ENCODE measurements at places on chromosomes 2 and 18.

DNA sequence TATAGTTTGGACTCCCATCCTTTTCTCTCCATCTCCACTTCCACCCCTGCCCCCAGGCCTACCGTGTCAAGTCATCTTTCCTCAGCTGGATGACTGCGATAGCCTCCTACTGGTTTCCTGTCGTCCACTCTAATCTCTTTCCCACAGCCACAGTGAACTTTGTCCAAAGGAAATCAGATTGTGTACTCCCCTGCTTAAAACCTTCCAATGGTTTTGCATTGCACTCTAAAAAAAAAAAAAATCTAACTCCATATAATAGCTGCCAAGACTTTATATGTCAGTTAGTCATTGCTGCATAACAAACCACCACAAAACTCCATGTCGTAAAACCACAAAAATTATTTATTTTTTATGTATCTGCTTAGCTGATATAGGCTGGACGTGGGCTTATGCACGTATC lies 160.2 kb upstream of the CCDC68 start:
- no peak for DNase-seq

DNA sequence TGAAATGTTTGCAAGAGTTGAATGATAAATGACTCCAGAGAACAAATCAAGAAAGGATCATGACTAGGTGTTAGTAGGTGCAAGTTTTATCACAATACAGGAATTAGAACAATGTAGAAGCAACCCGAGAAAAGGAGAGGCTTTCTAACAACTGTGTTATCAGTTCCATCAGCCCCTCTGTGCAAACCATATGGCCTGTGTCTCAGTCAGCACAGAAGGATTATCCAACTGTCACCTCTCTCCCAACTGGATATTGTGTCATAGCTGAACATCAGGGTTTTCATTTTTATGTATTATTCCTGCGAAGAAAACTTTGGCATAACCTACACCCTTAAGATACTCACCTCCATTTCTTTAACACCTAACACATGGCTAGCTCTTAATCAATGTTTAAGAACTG lies 321.6 kb upstream of the RND3 start:
- DNase-seq: no peak

DNA sequence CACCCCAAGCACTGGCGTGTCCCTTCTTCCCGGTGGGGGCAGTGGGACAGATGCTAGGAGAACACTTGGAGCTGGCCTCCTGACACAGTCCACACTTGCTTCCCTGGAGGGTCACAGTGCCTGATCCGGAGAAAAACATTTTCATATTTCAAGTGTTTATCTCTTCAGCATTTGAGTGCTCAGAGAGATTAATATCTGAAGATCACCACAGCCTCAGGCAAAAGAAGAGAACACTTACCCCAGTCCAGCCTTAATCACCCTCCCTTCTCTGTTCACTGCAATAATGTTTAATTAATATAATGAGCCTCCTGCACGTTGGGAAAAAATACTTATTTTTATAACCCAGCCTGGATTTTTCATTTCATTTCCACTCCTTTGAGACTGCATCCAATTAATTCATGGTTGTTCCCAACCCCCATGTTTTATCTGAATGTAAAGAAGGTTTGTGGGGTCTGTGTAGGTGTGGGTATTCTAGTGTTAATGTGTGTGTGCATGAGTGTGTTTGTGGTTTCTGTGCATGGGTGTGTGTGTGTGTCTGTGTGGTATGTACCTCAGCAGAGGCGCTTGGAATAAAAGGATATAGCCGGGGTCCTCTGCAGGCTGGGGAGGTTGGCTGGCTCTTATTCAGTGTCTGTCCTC lies 72.1 kb downstream of the NRP2 start:
- DNase-seq: no peak

- no peak for DNase-seq
Observed at GRCh38 chr2:222302178-222303018, 3.6 kb upstream of the PAX3 start.

DNA sequence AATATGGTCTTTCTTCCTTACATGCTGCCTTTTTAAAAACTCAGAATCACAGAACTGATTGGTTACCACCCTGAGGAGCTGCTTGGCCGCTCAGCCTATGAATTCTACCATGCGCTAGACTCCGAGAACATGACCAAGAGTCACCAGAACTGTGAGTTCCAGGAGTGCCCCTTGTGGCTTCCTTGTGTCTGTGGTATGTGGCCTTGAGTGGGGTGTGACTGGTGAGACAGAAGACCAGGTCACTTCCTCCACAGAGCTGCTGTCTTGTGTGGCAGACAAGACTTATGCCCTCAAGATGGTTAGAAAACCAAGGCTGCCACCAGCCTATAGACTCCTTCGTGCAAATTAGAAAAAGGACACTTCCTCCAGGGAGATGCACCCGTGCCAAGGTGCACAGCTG lies 72.6 kb downstream of the EPAS1 start:
- no peak for DNase-seq

DNA sequence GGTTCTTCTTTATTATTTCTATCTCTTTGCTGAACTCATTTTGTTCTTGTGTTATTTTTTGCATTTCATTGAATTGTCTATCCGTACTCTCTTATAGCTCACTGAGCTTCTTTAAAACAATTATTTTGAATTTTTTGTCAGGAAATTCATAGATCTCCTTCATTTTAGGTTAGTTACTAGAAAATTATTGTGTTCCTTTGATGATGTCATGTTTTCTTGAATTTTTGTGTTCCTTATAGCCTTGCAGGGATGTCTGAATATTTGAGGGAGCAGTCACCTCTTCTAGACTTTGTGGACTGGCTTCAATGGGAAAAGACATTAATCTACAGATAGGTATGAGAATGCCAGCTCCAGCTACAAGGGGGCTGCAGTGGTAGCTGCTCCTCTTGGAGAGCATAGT lies 20.7 kb upstream of the OSBPL6 start:
- no peak for DNase-seq

GRCh38 chr2:144102386-144102785 lies 417.5 kb downstream of the ZEB2 start:
- DNase-seq: no peak

GRCh38 chr2:150027164-150027563 lies 439.6 kb upstream of the MMADHC start:
- no peak for DNase-seq

DNA sequence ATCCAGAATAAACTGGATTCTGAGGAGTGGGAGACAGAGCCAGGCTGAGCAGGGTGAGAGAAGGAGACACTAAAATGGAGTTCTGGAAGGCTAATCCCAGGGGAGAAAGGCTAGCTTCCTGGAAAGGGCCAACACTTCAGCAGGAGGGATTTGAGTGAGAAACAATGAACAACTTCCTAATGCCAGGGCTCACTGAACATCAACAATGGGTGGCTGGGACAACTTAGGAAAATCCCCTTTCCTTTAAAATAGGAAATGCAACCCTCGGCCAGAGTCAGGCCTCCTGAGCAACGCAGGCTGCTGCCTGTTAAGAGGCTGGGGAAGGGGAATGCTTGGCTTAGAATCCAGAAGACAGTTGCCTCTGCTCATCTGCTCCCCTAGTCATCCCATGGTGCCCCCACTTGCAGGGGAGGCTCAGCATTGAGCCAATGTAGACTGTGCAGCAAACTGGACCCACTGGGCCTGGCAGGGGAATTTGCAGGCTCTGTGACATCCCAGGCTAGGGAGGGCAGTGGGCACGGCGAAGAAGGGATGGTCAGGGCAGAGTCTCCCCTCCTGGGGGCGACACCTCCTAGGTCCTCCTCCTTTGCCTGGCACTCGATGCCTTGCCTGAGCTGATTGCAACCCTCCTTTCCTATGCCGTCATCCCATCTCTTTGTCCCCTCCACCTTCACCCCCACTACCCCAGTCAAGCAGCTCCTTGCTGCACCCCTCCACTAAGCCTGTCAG lies 182.5 kb downstream of the TNS1 start:
- no peak for DNase-seq

GRCh38 chr2:95374921-95375471 lies 27.5 kb upstream of the FAHD2A start:
- no peak for DNase-seq

GRCh38 chr2:109331896-109332848 lies 203.2 kb downstream of the SH3RF3 start:
- DNase-seq: no peak

GRCh38 chr2:108889907-108890306 lies 99.1 kb downstream of the EDAR start:
- no peak for DNase-seq

DNA sequence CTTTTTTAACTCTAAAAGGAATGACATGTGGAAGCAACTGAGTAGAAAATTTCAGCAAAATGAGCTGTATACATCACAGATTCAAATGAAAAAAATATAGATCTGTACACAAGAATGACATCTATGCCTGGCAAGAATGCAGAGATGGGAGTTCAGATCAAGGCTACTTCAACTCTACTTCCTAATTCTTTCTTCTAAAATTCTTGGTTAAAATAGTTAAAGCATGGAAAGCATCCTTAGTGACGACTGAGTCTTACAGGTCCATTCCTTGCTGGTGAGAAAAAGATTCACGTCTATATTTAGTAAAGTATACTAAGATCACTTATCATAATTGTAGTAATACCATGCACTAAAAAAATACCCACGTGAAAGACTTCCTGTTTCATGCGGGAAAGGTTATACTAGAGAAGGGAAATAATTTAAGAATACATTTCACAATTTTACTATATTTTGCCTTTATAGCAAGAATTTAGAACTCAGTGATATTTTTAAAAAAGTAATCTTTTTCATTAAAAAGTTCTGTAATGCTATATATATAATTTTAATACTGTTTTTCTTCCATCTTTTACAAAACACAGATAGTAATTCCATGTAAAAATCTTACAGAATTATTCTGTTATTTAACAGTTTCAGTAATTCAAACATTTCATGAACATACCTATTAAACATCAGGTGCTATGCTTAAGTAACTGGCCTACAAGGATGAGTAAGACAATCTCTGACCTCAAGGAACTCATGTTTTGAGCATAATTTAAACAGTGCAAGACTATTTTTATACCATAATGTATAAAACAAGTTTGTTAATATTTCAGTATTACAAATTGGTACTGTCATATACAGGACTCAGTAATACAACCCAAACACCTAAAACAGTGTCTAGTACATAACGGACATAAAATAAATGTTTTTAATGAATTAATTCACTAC lies 159.6 kb downstream of the BAZ2B start:
- DNase-seq: no peak

- DNase-seq: no peak
Observed at GRCh38 chr18:51578406-51578980, 381.0 kb upstream of the MEX3C start.

DNA sequence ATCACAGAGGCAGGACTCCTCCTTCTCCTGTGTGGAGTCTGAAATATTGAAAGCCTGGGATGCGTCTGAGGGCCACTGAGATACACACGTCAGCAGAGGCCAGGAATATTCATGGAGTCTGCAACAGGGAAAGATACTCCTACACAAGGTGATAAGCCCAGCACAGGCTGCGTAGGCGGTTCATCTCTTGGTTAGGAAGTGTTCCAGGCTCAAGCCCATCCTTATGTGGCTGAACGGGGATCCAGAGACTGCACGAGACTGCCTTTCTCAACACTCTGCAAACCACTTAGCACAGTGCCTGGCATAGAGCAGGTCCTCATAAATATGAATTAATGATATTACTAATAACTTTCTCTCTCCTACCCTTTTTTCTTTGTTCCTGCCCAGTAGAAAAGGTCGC lies 29.2 kb upstream of the AGPS start:
- DNase-seq: no peak

DNA sequence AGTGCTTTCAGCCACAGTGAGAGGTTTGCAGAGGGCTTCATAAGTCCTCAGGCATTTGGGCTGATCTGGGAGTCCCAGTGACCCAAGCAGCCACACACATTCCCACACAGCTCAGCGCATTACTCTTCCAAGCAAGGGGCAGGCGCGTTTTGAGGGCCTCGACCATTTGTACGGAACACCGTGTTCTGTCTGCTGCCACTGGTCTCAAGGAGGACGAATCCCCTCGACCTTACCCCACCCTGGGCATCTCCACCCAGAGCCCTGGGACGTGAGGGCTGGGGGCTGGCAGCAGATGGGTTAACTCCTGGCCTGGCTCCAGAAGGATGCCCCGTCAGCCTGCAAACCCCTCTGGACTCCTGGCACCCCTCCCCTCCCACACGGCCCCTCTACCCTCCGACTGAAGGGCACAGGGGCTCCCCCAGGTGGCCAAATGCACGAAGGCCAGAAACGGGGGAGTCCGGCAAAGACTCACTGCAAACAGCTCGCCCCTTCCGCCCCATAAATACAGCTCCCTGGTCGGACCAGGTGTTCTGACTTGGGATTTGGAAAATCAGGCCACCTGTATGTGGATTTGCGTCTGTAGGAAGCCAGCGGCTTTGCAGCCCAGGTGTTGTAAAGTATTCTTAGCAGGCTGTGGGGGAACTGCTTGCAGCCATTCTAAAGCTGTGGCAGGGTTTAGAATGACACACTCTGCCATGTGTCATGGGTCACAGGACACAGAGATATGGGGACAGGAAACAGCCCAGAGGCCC lies 33.6 kb upstream of the PTMA start:
- no peak for DNase-seq

DNA sequence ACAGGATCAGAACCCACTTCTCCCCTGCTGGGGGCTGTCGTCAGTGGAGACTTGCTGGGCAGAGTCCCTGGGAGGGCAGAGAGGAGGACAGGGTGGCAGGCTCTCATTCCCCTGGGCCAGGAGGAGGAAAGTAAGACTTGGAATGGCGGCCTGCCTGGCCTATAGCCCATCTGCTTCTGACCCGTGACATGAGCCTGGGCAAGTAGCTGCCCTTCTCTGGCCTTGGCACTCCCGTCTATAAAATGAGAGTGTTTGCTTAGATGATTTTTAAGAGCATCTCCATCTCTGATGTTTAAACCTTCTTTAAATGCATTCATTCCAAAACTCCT lies 173.0 kb downstream of the DDX1 start:
- DNase-seq: no peak

DNA sequence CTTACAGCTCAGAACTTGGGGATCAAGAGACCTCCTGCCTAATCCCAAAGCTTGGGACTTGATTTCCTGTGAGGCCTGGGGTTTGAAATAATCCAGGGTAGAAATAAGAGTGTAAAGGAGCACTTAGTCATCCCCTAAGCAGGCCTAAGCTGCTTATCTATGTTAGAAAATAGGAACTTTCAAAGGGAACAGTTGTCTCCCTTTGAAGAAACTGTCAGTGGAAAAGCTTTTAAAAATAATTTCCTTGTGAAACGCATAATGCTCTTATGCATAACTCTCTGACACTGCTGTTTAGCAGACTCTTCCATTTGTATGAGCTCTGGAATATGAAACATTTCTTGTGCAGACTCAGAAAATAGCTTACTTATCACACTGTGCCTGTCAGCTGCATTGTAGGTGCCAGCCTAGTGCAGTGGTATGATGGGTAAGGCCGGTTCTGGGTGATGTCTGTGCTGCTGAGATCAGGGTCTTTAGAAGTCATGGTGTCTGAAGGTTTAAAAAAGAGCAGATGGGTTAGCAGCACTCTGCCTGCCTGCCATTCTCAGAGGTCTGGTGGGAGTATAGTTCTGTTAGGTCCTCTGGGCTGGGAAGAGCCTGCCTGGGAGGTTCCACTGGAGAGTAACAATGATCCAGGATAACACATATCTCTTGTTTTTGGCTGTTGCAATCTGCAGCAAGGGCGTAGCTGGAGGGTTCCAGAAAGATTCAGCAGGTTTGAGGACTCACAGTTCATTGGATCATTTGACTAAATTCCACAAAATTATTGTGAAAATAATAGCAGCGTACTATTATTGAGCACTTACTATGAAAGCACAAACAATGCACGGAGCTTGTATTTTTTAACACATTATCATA lies 283.2 kb upstream of the MEX3C start:
- DNase-seq: no peak

Measured in left renal pelvis (tissue), 4 donors.